HS-5 (cell line): ENCODE measurements at places on chromosomes 2 and 18.

- DNase-seq, result no peak
Observed at GRCh38 chr18:29163596-29163995, 986.7 kb upstream of the CDH2 start.

GRCh38 chr2:211901226-211901846 is 637.3 kb downstream of the ERBB4 start:
- no peak for DNase-seq

DNA sequence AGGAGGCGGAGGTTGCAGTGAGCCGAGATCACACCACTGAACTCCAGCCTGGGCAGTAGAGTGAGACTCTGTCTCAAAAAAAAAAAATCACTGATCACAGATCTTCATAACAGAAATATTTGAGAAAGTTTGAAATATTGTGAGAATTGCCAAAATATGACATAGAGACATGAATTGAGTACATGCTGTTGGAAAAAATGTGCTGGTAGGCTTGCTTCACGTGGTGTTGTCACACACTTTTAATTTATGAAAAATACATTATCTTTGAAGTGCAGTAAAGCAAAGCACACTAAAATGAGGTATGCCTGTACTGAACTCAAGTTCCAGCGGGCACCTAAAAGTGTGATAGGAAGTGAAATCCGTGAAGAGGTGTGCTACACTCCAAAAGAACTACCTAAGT is 152.6 kb downstream of the TMEFF2 start:
- no peak for DNase-seq

DNA sequence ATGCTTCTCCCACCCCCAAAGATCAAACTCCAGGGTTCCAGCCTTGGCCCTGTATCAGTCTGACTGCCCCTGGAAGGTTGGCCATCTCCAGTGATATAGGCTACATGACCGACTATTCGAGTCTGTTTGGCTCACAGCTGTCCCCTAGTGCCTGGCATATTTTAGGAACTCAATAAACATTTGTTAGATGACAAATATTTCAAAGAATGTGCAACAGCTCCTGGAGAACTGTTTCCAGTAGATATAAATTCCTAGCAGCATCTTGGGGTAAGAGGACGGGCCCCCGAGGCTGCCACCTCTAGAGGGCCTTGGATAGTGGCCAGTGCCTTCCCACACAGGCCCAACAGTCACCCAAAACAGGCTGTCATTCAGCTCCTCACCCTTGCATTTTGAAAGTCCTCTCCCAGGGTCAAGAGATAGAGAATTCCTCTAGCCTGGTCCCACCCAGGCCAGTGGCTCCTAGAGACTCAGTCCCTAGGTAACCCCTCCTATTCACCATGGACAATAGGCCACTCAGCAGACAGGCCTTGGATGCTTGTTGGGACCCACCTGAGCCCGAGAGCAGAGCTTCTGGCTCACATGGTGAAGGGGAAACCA is 45.1 kb upstream of the ATP6V1B1 start:
- no peak for DNase-seq

DNA sequence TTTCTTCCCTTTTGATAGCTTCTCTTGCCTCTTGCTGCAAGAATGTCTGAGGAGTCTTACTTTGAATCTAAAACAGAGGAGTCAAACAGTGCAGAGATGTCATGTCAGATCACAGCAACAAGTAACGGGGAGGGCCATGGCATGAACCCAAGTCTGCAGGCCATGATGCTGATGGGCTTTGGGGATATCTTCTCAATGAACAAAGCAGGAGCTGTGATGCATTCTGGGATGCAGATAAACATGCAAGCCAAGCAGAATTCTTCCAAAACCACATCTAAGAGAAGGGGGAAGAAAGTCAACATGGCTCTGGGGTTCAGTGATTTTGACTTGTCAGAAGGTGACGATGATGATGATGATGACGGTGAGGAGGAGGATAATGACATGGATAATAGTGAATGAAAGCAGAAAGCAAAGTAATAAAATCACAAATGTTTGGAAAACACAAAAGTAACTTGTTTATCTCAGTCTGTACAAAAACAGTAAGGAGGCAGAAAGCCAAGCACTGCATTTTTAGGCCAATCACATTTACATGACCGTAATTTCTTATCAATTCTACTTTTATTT is 133.5 kb upstream of the CDCA7 start:
- DNase-seq, result no peak

GRCh38 chr2:27288610-27289009 is 6.4 kb downstream of the TRIM54 start:
- no peak for DNase-seq

GRCh38 chr2:43100883-43101662 is 125.3 kb downstream of the ZFP36L2 start:
- DNase-seq, result no peak

GRCh38 chr2:156891609-156892008 is 365.9 kb upstream of the GALNT5 start:
- no peak for DNase-seq

DNA sequence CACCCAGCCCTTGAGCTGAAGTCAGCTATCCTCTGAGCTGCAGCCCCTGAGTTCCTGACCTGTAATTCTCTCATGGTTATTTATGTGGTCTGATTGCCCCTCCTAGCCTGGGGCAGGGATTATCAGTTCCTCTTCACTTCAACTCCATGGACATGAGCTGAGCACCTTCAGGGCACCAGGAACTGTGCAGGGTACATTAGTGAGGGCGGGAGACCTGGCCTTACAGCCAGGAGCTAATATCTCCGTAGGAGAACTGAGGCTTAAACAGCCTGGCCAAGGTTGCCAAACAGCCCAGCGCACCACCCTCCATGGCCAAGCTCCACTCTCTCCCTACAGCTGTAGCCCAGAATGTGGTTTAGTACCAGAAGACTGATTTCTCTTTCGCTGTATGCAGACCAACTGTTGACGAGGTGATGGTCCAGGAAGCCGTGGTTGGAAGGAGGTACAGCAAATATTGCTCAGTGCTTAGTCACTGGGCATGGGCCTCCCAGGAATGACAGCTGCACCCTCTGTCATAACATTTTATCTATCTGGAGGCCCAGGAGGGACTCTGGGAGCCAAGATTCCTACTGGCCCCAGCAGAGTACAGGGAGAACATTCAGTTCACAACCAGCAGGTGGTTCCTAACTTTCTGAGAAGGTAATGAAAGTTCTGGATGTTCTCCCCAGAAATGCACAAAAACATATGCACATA is 228.7 kb upstream of the SIX2 start:
- DNase-seq, result peak; percentile 95

- DNase-seq, result peak; percentile 55
Observed at GRCh38 chr2:42141687-42142546, 27.2 kb upstream of the EML4 start.

DNA sequence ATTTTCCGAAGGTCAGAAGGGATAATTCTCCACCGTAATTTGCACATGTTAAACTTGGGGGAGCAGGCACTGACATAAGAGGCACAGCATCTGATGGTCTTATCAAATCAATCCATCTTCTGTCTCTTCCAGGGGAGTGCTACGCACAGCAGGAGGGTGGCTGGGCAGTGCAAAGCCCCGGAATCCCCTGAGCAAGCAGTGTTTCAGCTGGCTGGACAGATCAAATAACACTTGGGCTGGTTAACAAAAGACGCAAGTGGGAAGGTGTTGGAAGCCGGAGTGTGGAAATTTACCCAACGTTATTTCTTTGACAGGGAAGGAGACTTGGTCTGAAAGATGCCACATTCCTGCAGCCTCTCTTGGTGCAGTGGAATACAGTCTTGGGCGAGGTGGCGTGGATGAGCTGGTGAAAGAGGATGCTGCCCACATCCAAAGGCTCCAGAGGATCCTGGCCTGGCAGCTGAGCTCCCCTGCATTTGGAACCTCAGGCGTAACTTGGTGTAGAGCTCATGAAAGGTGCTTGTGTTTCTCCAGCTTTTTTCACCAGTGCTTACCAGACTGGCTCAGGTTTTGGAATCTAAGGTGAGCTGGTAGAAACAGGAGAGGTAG is 103.0 kb downstream of the MAPK4 start:
- DNase-seq, result no peak

GRCh38 chr2:56713978-56714377 is 530.2 kb downstream of the CCDC85A start:
- no peak for DNase-seq

DNA sequence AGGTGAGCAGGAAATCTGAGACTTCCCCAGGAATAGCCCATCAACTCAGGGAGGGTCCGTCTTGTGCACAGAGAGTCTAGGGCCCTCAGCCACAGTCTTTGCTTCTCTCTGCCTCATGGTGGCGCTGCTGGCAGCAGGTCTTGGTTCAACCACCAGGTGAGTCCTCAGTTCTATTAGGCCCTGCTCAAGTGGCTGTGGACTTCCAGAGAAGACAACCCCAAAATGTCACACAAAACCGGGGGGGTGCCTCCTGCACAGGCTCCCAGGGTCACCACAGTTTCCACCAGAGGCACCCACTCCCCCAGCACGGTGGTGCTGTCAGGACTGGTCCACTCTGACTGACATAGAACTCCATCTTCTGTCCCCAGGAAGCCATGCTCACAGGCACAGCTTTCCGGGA is 2.4 kb upstream of the CHRNG start:
- no peak for DNase-seq

- no peak for DNase-seq
Observed at GRCh38 chr18:11327391-11328009, 178.1 kb upstream of the PIEZO2 start.

DNA sequence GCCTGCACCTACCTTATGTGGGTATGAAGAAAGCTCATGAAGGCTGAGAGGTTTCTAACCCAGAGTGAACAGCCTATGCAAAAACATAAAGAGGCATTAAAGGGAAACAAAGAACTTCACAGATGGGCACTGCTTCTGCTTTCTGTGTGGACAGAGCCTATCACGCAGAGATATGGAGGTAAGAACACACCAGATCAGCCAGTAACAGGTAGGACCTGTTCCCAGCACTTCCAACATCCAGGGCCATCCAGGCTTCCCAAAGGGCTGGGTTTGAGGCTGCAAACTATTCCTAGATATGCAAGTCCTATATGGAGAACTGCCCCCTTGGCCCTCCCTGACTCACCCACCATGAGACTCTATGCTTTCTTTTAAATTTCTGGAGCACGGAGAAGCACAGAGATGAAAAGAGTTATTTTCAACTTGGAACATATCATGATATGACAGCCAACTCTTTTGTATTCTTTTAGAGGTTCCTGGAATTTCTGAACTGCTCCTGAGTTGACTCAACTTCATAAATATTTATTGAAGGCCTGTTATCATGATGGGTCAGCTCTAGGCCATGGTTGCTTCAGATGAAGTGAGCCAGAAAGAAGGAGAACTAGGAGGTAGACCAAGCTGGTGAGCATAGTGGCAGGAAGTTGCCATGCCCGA is 77.4 kb upstream of the PPP1CB start:
- no peak for DNase-seq

- peak; percentile 19 for DNase-seq
Observed at GRCh38 chr2:166468124-166469024, 25.7 kb downstream of the SCN7A start.
